Karpas-422 (cell line): ENCODE measurements at places on chromosomes 12 and 14. TPM values are rescaled to one million over a fixed set of nuclear protein-coding genes. Genes with fewer than 3 reads are reported as not detected.

DNA sequence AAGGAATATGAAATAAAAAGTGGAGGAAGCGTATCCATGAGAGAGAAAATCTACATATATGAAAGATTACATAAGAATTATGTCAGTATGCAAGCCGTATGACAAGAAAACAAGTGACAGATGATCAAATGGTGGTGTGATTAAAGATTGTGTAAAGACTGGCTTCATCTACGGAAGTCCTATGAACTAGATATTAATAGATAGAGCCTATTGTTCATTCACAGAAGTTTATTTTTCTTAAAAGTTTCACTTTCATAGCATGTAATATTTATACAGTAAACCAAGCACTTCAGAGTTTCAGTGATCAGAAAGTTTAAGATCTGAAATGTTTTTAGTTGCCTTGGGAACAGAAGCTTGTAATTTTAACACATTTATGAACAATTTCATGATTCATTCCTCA, 84.5 kb downstream of the VRK1 start:
- DNase-seq, result no peak
- no peak overlapping the region for H3K27ac ChIP-seq
- no peaks in the 10 kb centered on the region for H3K27me3 ChIP-seq
- peaks cover 4% of the 10 kb centered on the region; the same call in 1 of the 2 replicates for H3K4me1 ChIP-seq
- H3K4me3 ChIP-seq, result no peak overlapping the region

DNA sequence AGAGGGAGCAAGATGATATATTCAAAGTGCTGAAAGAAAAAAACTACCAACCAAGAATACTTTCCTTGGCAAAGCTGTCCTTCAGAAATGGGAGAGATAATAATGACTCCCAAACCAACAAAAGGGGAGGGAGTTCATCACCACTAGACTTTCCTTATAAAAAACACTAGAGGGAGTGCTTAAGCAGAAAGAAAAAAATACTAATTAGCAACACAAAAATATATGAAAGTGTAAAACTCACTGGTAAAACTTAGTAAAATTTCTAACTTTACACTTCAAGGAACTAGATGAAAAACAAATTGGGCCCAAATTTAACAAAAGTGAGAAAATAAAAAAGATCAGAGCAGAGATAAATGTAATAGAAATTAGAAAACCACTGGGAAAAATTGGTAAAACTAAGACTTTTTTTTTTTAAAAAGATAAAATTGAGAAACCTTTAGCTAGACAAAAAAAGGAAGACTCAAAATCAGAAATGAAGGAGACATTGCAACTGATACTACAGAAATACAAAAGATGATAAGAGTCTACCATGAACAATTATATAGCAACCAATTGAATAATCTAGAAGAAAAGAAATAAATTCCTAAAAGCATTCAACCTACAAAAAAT, 60.4 kb upstream of the FAR2 start:
- no peak overlapping the region for H3K27ac ChIP-seq
- no peak overlapping the region for H3K4me3 ChIP-seq
- H3K27me3 ChIP-seq, result no peaks in the 10 kb centered on the region
- no peaks in the 10 kb centered on the region for H3K36me3 ChIP-seq
- no peaks in the 10 kb centered on the region for H3K4me1 ChIP-seq
- DNase-seq, result no peak

DNA sequence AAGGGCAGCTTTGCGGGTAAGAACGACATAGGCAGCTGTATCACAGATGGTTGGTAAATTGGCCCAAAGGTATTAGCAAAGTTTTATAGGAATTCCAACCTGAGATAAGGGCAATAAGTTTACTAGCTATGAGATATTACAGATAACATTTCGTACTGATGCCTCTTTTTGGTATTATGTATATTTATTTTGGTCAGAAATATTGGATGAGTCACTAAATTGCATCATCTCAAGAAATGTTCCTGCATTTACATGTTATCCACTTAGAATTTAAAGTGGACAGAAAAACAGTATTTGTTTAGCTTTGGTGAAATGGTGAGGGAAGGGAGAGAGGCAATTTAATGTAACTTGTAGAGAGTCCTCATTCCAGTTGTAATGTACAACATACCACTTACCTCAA, 65.1 kb upstream of the PZP start:
- H3K36me3 ChIP-seq, result no peaks in the 10 kb centered on the region
- DNase-seq, result no peak
- H3K4me1 ChIP-seq, result peaks cover 5% of the 10 kb centered on the region; the same call in 1 of the 2 replicates
- H3K27me3 ChIP-seq, result no peaks in the 10 kb centered on the region

DNA sequence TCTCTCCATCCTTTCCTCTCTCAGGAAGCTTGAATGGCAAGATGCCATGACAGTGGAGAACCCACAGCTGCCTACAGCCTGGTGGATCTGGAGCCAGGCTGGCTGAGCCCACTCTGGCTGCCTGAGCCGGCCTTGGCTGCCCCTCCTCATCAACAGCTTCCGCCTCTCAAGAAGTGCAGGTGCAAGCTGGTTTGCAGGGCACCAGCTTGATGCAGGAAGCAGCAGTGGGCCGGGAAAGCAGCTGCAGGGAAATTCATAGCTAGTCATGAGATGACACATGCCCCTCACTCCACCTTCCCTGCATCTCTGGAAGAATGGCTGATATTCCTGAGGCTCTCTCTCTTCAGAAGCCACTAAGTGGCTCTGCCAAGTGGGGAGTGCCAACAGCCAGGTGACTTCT, 289.1 kb downstream of the RPS29 start:
- no peaks in the 10 kb centered on the region for H3K27me3 ChIP-seq
- H3K27ac ChIP-seq, result no peak overlapping the region
- no peak for DNase-seq
- no peak overlapping the region for H3K4me3 ChIP-seq
- H3K4me1 ChIP-seq, result no peaks in the 10 kb centered on the region

- no peak overlapping the region for H3K27ac ChIP-seq
- no peaks in the 10 kb centered on the region for H3K36me3 ChIP-seq
- H3K4me1 ChIP-seq, result peaks cover 5% of the 10 kb centered on the region; the same call in 1 of the 2 replicates
- DNase-seq, result no peak
- H3K4me3 ChIP-seq, result no peak overlapping the region
These were observed 28.9 kb upstream of the TMEM179 start for GRCh38 chr14:104633276-104634137.

The ADAMTS20 gene
- total RNA-seq, result not detected in 2 replicates

DNA sequence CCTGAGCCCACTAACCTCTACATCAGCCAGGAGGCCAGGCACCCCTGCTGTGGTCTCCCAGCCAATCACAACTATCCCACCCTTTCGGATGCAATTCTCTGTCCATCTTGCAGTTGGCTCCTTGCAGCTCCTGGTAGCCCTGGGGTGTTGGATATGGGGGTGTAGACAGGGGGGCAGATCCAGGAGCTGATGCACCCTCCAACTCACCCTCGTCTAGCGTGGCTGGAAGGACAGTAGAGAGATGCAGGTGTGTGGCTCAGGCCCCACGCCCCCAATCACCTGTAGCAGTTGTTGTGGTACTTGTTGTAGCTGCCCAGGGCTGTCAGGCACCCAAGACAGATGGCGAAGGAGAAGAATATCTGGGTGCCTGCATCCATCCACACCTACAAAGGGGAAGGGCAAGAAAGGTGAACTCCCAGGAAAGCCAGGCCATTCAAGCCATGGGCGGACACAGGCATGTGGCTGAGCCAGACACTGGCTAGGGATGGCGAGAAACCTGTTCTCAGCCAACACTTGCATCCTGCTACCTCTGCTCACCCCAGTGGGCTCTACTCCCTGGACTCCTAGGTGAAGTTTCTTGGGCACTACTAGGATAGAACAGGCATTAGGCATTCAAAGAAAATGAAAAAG, 13.4 kb upstream of the SLC6A12 start:
- H3K4me3 ChIP-seq, result no peak overlapping the region
- H3K4me1 ChIP-seq, result no peaks in the 10 kb centered on the region
- H3K27ac ChIP-seq, result no peak overlapping the region
- H3K36me3 ChIP-seq, result no peaks in the 10 kb centered on the region
- H3K27me3 ChIP-seq, result no peaks in the 10 kb centered on the region

- no peak for DNase-seq
- no peaks in the 10 kb centered on the region for H3K27me3 ChIP-seq
- H3K4me1 ChIP-seq, result no peaks in the 10 kb centered on the region
These were observed 922 bp downstream of the TBX5 start for GRCh38 chr12:114404926-114405518.

The RTL1 gene
- 0.11 TPM in 1 of 2 replicates, not detected in the other for total RNA-seq

The TAS2R46 gene
- total RNA-seq, result 0.83 and 6.3 TPM in 2 replicates

The KIF26A gene
- total RNA-seq, result not detected in 2 replicates

The EFS gene
- not detected in 2 replicates for total RNA-seq

The KLRC3 gene
- total RNA-seq, result not detected in 2 replicates

DNA sequence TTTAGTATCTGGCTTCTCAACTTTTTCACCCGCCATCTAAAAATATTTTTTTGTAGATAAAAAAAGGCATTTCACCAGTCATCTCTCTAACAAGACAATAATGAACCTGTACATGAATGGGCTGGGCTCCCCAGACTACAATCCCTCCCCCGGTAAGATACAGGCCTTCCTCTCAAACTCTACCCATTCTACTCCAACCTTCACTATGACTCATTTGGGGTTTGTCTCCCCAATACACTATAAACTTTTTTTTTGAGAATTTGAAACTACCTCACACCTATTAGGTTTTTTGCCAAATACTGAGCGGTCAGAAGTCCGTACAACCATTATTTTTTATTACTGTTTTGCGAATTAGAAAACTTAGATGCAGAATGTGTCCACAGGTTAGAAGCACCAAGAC, 784 bp downstream of the RPL6 start:
- H3K4me1 ChIP-seq, result peaks cover 25% of the 10 kb centered on the region
- H3K27ac ChIP-seq, result peak overlapping the region; percentile 94
- no peak for DNase-seq
- peak overlapping the region; percentile 97 for H3K4me3 ChIP-seq

- no peak for DNase-seq
- H3K27ac ChIP-seq, result no peak overlapping the region
- no peaks in the 10 kb centered on the region for H3K27me3 ChIP-seq
- H3K36me3 ChIP-seq, result no peaks in the 10 kb centered on the region
These were observed 211.1 kb upstream of the DAAM1 start for GRCh38 chr14:58977366-58977765.

GRCh38 chr12:112219195-112219594, 93.8 kb downstream of the TRAFD1 start:
- no peak for DNase-seq
- H3K4me1 ChIP-seq, result peaks cover 5% of the 10 kb centered on the region; the same call in 1 of the 2 replicates
- H3K27ac ChIP-seq, result no peak overlapping the region
- peaks cover 9% of the 10 kb centered on the region; the same call in 1 of the 2 replicates for H3K36me3 ChIP-seq

GRCh38 chr12:94282675-94283074, 134.3 kb downstream of the PLXNC1 start:
- no peaks in the 10 kb centered on the region for H3K36me3 ChIP-seq
- no peak for DNase-seq
- no peak overlapping the region for H3K27ac ChIP-seq
- H3K27me3 ChIP-seq, result no peaks in the 10 kb centered on the region

The MAP3K9 gene
- 17.1 and 19.4 TPM in 2 replicates for total RNA-seq

DNA sequence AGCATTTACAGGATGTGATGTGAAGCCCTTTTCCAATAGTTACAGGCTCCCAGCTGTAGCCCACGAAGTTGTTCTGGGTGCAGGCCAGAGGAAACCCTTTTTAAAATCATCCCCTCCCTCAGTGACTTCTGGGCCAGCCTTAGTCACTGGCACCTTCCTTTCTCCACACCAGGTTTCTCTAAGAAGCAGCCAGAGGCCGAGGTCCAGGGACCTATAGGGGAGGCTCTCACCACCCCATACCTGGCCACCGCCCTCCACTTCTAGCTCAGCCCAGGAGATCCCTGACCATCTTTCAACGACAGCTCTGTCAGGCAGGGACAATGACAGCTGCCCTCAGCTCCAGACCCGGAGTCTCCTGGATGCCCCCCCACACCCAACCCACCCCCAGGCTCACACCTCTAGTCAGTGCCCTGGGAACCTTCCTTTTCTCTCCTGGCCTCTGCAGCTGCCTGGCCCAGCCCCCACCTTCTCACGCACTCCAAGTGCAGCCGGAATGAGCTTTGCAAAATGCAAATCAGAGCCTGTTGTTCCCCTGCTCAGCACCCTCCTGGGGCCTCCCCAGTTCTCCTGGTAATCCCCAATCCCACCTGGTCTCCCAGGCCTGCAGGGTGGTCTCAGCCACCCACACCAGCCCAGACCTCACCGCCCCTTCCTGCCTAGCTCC, 46.7 kb downstream of the TESC start:
- peak overlapping the region; percentile 100 for H3K27ac ChIP-seq
- peaks cover 72% of the 10 kb centered on the region for H3K4me1 ChIP-seq
- peaks cover 7% of the 10 kb centered on the region; the same call in 1 of the 2 replicates for H3K36me3 ChIP-seq
- peak; percentile 84 for DNase-seq
- peak overlapping the region; percentile 54 for H3K4me3 ChIP-seq

The MIP gene
- total RNA-seq, result not detected in 2 replicates

GRCh38 chr14:22379727-22380126, 209.3 kb downstream of the DAD1 start:
- no peak overlapping the region for H3K4me3 ChIP-seq
- H3K36me3 ChIP-seq, result no peaks in the 10 kb centered on the region
- no peak overlapping the region for H3K27ac ChIP-seq
- no peaks in the 10 kb centered on the region for H3K27me3 ChIP-seq
